Calu3 (cell line): ENCODE measurements at places on chromosomes 13 and 19. TPM values are rescaled to one million over a fixed set of nuclear protein-coding genes. Genes with fewer than 3 reads are reported as not detected.

The RDH8 gene
- total RNA-seq, result not detected in 2 replicates

- H3K4me3 ChIP-seq, result no peak overlapping the region
- no peaks in the 10 kb centered on the region for H3K36me3 ChIP-seq
- H3K27me3 ChIP-seq, result no peaks in the 10 kb centered on the region
- no peaks in the 10 kb centered on the region for H3K4me1 ChIP-seq
- no peak overlapping the region for H3K27ac ChIP-seq
- DNase-seq, result no peak
Measured at GRCh38 chr13:22933571-22934181, 247.1 kb upstream of the SGCG start.

GRCh38 chr19:39865953-39866352 lies 19.8 kb upstream of the FBL start:
- H3K4me1 ChIP-seq, result no peaks in the 10 kb centered on the region
- no peaks in the 10 kb centered on the region for H3K36me3 ChIP-seq
- peaks cover 25% of the 10 kb centered on the region for H3K27me3 ChIP-seq
- DNase-seq, result no peak
- H3K27ac ChIP-seq, result no peak overlapping the region
- H3K4me3 ChIP-seq, result no peak overlapping the region

DNA sequence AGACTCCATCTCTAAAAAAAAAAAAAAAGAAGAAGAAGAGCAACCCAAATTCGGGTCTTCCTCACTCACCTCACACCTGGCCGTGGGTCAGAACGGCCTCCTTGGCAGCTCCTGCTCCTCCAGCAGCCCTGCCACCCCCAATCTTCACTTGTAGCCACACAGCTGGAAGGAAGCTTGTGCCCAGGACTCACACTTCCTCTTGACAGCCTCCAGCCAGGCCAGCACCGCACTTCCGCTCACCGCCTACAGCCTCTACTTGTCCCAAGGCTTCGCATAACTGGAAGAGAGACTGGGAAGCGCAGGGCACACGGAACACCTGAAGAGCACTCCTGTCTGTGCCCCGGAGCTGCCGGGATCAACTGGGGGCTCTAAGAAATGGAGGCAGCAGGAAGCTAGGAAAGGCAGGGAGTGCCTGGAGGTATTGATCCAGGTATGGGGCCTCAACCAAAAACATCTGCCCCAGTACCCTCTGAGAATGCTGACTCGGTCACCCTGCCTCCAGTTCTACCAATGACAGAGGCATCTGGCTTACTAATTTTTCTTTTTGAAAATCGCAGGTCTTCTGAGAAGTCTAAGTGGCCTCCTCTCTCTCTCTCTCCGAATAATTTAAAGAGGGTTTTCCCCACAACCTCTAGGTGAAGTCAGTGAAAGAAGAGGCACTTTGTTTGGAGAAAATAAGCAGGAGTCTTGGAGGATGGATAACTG lies 31.1 kb upstream of the ATP12A start:
- H3K27me3 ChIP-seq, result no peaks in the 10 kb centered on the region
- H3K27ac ChIP-seq, result no peak overlapping the region
- no peaks in the 10 kb centered on the region for H3K36me3 ChIP-seq
- no peak for DNase-seq

DNA sequence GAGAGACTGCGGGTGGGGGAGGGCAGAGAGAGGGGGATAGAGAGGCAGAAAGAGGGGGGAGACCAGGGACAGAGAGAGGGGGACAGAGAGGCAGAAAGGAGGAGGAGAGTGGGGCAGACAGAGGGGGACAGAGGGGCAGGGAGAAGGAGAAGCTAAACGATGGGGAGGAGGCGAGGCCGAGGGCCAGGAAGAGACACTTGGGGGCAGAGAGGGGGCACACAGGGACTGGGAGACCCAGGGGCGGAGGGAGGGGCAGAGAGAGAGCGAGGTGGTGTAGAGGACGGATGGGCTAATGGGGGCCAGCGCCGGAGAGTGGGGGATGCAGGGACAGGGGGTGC lies 666 bp downstream of the MEIS3 start:
- peaks cover 12% of the 10 kb centered on the region for H3K36me3 ChIP-seq
- H3K4me1 ChIP-seq, result peaks cover 48% of the 10 kb centered on the region
- peak overlapping the region; percentile 1 for H3K4me3 ChIP-seq
- H3K27me3 ChIP-seq, result peaks cover 100% of the 10 kb centered on the region

The KLK8 gene
- total RNA-seq, result 0.71 and 0.91 TPM in 2 replicates
